ENCODE measurements at places on chromosomes 5 and 9. TPM values are rescaled to one million over a fixed set of nuclear protein-coding genes. Genes with fewer than 3 reads are reported as not detected.

Gene NOL8
- 46.7 TPM for total RNA-seq

DNA sequence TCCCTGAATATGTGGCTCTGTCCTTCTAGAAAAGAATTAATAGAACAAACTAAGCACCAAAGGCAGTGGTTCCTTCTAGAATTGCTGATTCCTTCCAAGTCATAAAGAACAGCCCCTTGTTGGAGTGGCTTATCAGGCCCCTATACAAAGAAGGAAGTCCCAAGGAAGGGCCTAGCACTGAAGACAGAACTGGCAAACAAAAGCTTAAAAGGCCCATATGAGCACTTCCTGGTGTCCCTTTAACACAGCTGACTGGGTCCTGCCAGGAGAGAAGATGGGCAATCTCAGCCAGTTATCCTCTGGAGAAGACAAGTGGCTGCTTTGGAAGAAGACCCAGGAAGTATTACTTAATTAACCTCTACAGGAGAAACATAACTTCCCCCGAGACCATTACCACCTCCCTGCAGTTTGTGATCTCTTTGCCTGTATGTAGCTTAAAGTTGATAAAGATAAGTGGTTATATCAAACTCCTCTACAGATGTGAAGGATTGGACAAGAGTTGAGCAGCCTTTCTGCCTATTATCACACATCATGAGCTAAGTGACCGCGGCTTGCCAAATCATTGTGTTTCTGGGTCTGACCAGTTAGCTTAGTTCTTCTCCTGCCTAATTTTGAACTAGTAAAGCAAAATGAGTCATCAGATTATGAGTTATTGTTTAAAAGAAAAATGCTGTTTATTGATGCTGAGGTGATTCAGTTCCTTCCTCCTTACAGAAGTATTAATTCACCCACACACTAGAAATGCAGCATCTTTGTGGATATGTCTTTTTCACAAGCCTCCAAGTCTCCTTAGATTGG lies 13.3 kb upstream of the STING1 start:
- no peak overlapping the region for H3K4me3 ChIP-seq
- no peaks in the 10 kb centered on the region for H3K27me3 ChIP-seq
- H3K27ac ChIP-seq = no peak overlapping the region
- no peak for DNase-seq

DNA sequence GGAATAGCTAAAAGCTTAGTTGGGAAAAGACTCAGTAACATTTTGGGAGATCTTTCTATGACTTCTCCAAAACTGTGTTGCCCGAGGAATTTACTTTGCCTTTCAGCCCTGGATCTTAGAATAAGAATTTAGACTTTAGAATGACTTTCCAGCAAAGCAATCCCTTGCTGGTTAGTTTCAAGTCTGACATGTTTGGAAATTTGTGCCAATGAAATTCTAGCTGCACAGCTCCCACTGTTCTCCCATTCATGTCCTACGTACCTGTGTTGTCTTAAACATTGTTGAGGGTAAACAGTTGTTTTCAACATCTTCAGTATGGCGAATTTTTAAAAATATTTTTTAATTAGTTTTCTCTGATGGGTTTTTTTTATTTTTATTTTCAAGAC lies 111.4 kb downstream of the CCDC192 start:
- H3K27ac ChIP-seq = no peak overlapping the region
- H3K4me1 ChIP-seq = no peaks in the 10 kb centered on the region
- DNase-seq = no peak
- no peak overlapping the region for H3K4me3 ChIP-seq

DNA sequence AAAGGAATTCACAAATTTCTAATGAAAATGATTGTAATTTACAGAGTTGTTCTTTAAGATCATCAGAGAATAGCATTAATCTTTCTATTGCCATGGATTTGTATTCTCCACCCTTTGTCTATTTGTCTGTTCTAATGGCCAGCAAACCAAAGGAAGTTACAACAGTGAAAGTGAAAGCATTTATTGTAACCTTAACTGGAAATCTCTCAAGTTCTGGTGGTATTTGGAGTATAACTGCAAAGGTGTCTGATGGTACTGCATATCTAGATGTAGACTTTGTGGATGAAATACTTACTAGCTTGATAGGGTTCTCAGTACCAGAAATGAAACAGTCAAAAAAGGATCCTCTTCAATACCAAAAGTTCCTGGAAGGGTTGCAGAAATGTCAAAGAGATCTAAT lies 21.7 kb downstream of the RMI1 start:
- peak overlapping the region; percentile 42 for H3K27ac ChIP-seq
- no peak overlapping the region for H3K4me3 ChIP-seq
- H3K4me1 ChIP-seq = no peaks in the 10 kb centered on the region
- DNase-seq = no peak

DNA sequence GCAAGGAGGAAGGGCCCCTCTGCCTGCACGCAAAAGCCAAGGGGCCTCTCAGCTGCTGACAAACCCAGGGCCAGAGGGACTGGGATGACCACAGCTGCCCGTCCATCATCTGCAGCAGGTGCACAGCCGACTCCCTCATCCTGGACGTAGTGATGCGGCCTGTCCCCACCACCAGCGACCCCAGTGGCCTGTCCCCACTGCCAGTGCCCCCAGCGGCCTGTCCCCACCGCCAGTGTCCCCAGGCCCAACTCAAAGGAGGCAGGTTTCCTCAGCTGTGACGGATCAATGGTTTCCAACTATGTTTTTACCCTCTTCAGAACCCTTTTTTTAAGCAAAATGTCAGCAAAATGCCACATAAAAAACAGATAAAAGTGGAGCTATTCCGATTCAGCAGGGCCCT lies 62.5 kb downstream of the VAV2 start:
- no peak overlapping the region for H3K4me3 ChIP-seq
- H3K27me3 ChIP-seq = no peaks in the 10 kb centered on the region
- DNase-seq = no peak
- no peak overlapping the region for H3K27ac ChIP-seq

- DNase-seq = no peak
- H3K36me3 ChIP-seq = peaks cover 7% of the 10 kb centered on the region
- H3K27me3 ChIP-seq = no peaks in the 10 kb centered on the region
Measured at GRCh38 chr9:128727640-128728248, 3.8 kb upstream of the ZDHHC12 start.

Gene ZFP2
- 0.33 TPM for total RNA-seq

Gene FBXW5
- 117 TPM for total RNA-seq

Gene IFNA14
- total RNA-seq = not detected

- no peak overlapping the region for H3K4me3 ChIP-seq
- H3K36me3 ChIP-seq = no peaks in the 10 kb centered on the region
- DNase-seq = no peak
- H3K4me1 ChIP-seq = no peaks in the 10 kb centered on the region
- H3K27ac ChIP-seq = no peak overlapping the region
Measured at GRCh38 chr9:82180711-82181110, 192.1 kb downstream of the SPATA31D1 start.

Gene ETF1
- total RNA-seq = 136 TPM

Gene PCDH12
- 0.05 TPM for total RNA-seq

DNA sequence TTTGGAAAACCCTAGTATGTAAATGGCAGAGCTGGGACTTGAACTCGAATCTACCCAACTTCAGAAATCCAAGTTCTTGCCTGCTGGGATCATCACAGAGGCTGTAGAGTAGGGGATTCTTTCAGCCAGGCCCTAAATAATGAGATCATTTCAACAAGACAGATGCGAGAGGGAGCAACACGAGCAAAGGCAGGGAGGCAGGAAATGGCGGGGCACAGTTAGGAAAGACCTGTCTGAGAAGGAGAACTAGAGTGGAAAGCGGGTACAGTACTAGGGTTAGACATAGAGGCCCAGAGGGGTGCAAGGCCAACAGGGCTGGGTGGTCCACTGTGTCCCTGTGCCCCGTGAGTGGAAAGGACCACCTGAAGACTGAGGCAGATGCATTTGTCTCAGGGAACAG lies 46.1 kb downstream of the MVB12B start:
- H3K36me3 ChIP-seq = no peaks in the 10 kb centered on the region
- no peak overlapping the region for H3K27ac ChIP-seq
- DNase-seq = no peak
- H3K27me3 ChIP-seq = no peaks in the 10 kb centered on the region
- H3K4me3 ChIP-seq = no peak overlapping the region

Data from natural killer cell (primary cell).